HFF-Myc (cell line): ENCODE measurements at places on chromosomes 2 and 18.

GRCh38 chr2:216665717-216666116 is 29.6 kb downstream of the IGFBP5 start:
- DNase-seq: no peak

- no peak for DNase-seq
These were observed 60.8 kb downstream of the HS1BP3 start for GRCh38 chr2:20589975-20590703.

DNA sequence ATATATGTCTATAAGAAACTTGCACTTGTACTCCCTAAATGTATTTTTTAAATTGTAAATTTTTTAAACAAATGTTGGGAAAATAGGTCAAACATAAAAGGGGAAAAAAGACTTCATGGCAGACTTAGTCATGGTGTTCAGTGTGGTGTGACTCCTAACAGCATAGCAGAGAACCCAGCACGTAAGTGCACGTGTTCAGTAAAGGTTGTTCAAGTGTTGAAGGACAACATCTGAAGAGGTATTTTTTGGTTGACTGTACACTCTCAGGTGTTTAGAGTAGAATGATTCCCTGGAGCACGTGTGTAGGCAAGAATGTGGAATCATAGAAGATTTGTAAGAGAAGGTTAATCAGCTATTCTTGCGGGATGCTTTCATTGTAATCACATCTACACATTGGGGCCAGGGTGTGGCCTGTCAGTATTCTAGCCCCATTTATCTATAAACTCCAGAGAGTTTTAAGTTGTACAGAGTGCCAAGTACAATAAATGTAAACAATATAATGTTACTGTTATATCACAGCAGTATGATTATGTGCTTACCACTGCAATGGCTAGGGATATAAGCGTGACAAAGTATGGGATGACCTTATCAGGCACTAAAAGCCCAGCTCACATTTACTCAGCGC is 106.8 kb downstream of the CRIM1 start:
- no peak for DNase-seq

- DNase-seq: no peak
These were observed 87.4 kb downstream of the MYT1L start for GRCh38 chr2:2243666-2244065.

DNA sequence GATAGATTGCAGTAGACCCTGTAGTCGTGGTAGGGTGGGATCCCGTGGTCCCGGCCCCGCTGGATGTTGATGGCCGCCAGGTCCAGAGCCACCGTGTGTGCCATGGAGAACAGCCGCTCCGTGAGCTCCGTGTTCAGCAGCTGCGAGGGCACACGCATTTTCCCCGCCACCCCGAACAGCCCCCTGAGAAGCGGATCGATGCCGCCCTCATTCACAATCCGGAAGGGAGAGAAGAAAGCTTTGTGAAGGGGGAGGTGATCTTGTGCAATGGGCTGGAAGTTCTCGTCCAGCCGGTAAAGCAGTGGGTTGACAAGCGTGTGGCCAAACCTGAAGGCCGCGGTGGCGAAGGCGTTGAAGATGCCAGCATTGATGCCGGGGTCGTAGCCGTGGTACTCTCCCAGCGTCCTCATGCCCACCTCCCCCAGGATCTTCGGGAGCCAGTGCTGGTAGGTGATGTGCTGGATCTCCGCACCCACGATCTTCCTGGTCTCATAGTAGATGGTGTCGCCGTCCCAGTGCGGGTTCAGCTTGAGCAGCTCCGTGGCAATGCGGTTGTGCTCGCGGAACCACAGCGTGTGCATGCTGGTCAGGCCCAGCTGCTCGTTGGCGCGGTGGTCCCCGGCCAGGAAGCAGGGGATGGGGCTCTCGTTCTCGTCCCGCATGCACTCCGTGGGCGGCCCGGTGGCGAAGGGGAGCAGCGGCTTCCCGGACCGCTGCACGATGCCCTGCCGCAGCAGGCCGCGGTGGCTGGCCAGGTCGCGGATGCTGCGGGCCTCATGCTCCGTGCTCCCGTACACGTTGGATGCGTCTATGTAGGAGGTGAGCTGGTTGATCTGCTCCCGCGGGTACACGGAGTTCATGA is 95.8 kb downstream of the PXDN start:
- DNase-seq: no peak

GRCh38 chr2:240250985-240251847 is 110.8 kb upstream of the OTOS start:
- no peak for DNase-seq

- no peak for DNase-seq
These were observed 1.3 kb downstream of the RASGRP3 start for GRCh38 chr2:33477473-33478468.

GRCh38 chr2:202037086-202037485 is 3.4 kb downstream of the FZD7 start:
- DNase-seq: no peak

DNA sequence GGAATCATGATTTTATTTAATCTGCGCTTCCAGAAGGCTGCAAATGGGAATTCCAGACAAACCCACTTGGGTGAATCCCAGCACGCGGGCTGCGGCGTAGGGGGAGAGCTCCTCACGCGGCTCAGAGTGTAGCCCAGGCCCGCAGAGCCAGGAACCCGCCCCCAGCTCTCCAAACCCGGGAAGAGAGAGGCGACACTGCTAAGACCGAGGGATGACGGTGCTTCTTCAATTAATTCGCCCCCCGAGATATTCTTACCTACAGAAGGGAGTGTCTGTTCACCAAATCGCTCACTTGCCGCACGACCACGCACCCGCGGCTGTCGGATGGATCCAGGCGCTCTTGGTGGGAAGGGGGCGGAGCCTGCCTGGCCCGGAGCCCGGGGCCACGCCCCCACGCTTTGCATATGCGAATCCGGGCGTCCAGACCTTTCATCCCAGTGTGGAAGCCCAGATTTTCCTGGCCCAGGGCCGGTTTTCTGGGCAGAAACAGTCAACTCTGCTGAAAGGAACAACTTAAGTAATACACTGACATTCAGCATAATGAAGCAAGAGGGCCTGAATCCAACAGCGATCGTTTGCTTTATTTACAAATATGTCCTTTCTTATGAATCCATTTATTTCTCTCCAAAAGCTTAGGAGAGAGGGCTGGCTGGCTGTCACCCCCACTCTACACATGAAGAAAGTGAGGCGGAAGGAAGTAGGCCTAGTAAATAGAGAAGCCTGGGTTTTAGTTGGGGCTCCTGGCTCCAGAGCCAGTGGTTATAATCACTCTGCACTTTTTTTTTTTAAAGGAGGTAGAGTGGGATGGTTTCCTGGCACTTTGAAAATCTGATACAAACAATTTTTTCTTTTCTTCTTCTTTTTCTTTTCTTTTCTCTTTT is at the start of gene SLC19A3:
SLC19A3 (minus strand) TSS at position 342 of the 881 bp plus-strand sequence. CDS start 15,710 bp downstream, outside the sequence.
- DNase-seq: peak; percentile 4
